ENCODE measurements at places on chromosomes 6 and 20. TPM values are rescaled to one million over a fixed set of nuclear protein-coding genes. Genes with fewer than 3 reads are reported as not detected.

Gene GRM1
- total RNA-seq: 0.63 TPM

Gene CD109
- total RNA-seq: 0.73 TPM

Gene BPIFB1
- not detected for total RNA-seq

Gene GPR63
- 6.0 TPM for total RNA-seq

Gene EPPIN
- total RNA-seq: not detected

Gene RBPJL
- total RNA-seq: not detected

Gene CALHM4
- total RNA-seq: not detected

Gene SEL1L2
- total RNA-seq: not detected

Gene YWHAB
- 172 TPM for total RNA-seq

Gene NNAT
- 113 TPM for total RNA-seq

Gene DEFB123
- not detected for total RNA-seq

Gene COL12A1
- 50.2 TPM for total RNA-seq

Gene HLA-DMA
- 1.7 TPM for total RNA-seq

Gene GNAS-AS1
- 3.8 TPM for total RNA-seq

Gene NUP153
- total RNA-seq: 74.6 TPM

Gene ZC3H12D
- total RNA-seq: 0.14 TPM

Gene SLC35D3
- total RNA-seq: not detected

Gene OR2H2
- not detected for total RNA-seq

Gene SLC17A2
- not detected for total RNA-seq

Gene HCRTR2
- not detected for total RNA-seq

Gene RFX6
- total RNA-seq: not detected

Gene DNAH8
- 0.39 TPM for total RNA-seq

Gene TMEM244
- not detected for total RNA-seq

Gene RSPO3
- not detected for total RNA-seq

Gene KIAA1755
- total RNA-seq: 9.5 TPM

Gene SMIM29
- 13.9 TPM for total RNA-seq

Gene GTSF1L
- total RNA-seq: not detected

Gene PRL
- not detected for total RNA-seq

Gene PCMTD2
- 65.4 TPM for total RNA-seq

Gene DLL1
- 59.8 TPM for total RNA-seq

Gene LY6G6D
- total RNA-seq: not detected

Gene MAP3K5
- total RNA-seq: 0.09 TPM
